ENCODE measurements at places on chromosomes 12 and 14. TPM values are rescaled to one million over a fixed set of nuclear protein-coding genes. Genes with fewer than 3 reads are reported as not detected.
A peak's percentile ranks its signal among the peaks of the same experiment; 100 is the strongest.

Gene GRIP1
- 9.1 TPM for total RNA-seq

DNA sequence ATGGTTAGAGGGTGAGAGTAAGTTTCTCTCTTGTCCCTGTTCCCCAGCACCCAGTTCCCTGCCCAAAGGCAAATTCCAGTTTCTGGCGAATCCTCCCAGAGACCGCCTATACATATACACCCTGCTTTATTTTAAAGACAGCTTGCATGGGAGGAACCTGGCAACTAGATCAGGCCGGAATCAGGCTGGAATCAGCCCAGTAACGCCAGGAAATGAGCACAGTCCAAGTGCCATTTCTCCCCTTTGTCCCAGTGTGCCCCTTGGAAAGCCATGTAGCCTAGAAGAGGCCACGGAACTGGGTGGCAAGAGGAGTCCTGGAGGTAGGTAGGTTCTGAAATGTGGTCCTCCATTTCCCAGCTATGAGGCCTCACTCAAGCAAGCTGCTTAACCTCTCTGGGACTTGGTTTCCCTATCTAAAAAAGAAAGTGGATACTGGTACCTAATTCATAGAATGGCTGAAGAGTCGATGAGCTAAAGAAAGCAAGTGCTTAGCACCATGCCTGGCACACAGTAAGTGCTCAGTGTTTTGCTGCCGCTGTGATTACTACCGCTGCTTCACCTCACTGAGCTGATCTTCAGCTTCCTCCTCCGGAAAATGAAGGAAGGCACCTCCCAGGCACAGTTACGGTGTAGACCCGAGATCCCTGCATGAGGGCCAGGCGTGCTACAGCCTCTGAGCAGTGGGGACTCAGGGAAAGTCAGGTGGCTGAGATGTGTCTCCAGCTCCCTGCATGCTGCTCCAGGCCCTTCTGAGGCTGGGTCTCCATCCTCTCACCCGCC, 36.4 kb downstream of the PITPNM2 start:
- H3K27me3 ChIP-seq = no peaks in the 10 kb centered on the region
- no peak for DNase-seq
- no peak overlapping the region for H3K4me3 ChIP-seq
- no peaks in the 10 kb centered on the region for H3K36me3 ChIP-seq
- H3K27ac ChIP-seq = peak overlapping the region; percentile 85

Gene KRT8
- 19.8 TPM for total RNA-seq

DNA sequence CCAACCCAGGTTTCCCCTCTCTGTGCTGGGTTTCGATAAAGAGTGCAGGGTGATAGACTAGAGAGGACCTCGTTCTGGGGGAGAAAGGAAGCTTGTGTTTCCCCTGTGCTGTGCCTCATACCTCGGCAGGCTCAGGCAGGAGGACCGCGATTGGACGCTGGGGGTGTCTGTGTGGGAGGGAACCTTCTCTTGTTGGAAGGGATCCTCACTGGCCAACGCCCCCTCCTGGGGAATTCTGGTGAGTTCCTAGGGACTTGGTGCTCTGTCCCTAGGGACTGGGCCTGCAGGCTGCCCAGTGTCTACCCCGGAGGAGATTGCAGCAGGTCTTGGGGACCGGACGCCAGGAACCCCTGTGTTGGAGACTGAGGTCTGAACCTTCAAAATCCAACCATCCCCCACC, 157.4 kb upstream of the PRMT8 start:
- no peak overlapping the region for H3K27ac ChIP-seq
- peaks cover 22% of the 10 kb centered on the region for H3K27me3 ChIP-seq
- H3K4me1 ChIP-seq = no peaks in the 10 kb centered on the region

- H3K27me3 ChIP-seq = no peaks in the 10 kb centered on the region
- H3K4me3 ChIP-seq = peak overlapping the region; percentile 57
- H3K27ac ChIP-seq = peak overlapping the region; percentile 98
Observed at GRCh38 chr12:48779869-48780268, 9.0 kb downstream of the ADCY6 start.

- H3K27ac ChIP-seq = no peak overlapping the region
- no peaks in the 10 kb centered on the region for H3K36me3 ChIP-seq
- no peak overlapping the region for H3K4me3 ChIP-seq
- no peaks in the 10 kb centered on the region for H3K27me3 ChIP-seq
- no peaks in the 10 kb centered on the region for H3K4me1 ChIP-seq
Observed at GRCh38 chr12:23758608-23759007, 190.9 kb downstream of the SOX5 start.

Gene B4GALNT1
- 5.6 TPM for total RNA-seq

GRCh38 chr14:63713764-63714163, 14.1 kb downstream of the SGPP1 start:
- no peak for DNase-seq
- peaks cover 21% of the 10 kb centered on the region for H3K36me3 ChIP-seq
- no peak overlapping the region for H3K27ac ChIP-seq
- H3K27me3 ChIP-seq = no peaks in the 10 kb centered on the region

DNA sequence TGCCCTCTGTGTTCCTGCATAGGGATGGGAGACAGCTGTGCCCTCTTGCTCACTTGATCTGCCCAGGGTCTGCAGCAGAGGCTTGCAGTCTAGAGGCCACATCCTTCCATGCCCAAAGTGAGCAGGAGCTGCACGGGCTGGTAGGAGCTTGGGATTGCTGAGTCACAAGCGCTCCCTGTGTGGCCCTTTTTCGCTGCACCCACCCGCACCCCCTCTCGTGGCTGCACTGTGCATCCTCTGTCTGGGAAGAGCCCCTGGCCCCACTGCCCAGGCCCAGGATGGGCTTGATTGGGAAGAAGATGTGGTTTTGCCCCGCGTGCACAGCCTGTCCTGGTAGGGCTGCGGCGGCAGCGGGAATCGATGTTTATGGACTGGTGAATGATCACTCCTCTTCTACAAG, 192.4 kb downstream of the TSPAN9 start:
- H3K36me3 ChIP-seq = peaks cover 3% of the 10 kb centered on the region
- no peaks in the 10 kb centered on the region for H3K27me3 ChIP-seq
- H3K4me3 ChIP-seq = no peak overlapping the region
- H3K27ac ChIP-seq = no peak overlapping the region
- DNase-seq = no peak

DNA sequence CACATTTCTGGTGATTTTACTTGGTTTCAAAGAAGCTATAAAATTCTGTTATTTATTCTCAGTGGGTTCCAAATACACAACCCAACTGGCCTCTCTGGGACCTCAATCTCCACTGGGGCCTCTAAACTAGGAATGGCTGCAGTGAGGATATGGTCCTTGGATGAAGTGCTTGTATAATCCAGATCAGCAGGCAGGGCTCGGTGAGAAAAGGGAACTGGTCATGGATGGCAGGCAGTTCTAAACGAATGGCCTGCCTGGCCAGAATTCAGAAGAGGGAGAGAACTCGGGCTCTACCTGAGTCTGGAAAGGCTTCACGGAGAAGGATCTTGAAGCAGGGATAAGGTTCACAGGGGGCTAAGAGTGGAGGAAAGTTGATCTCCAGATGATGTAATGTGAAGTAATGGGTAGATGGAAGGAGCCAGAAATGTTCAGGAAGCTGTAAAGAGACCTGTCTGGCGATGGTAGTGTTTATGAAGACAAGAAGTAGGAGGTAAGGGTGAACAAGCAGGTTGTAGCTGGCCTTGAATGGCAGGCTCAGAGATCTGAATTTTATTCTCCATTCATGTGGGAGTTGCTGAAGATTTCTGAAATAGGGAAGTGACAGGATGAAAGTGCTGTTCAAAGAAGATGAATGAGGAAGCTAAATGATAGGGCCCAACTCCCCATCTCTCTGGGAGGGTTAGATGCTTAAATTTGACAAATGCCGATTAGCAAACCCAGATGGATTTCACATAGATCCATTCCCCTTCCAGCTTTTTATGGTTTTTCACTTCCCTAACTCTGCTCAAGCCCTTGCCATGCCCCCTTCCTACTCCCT, 31.5 kb upstream of the ANO6 start:
- H3K36me3 ChIP-seq = peaks cover 4% of the 10 kb centered on the region
- H3K4me3 ChIP-seq = no peak overlapping the region
- no peak for DNase-seq
- H3K4me1 ChIP-seq = no peaks in the 10 kb centered on the region
- no peaks in the 10 kb centered on the region for H3K27me3 ChIP-seq

Gene E2F7
- total RNA-seq = 3.0 TPM

GRCh38 chr12:17322090-17322489, 716.1 kb upstream of the LMO3 start:
- DNase-seq = no peak
- H3K36me3 ChIP-seq = no peaks in the 10 kb centered on the region
- no peak overlapping the region for H3K27ac ChIP-seq
- H3K27me3 ChIP-seq = no peaks in the 10 kb centered on the region
- no peak overlapping the region for H3K4me3 ChIP-seq

Gene RERG
- 83.8 TPM for total RNA-seq

GRCh38 chr14:90019824-90020523, 41.8 kb upstream of the KCNK13 start:
- H3K36me3 ChIP-seq = peaks cover 20% of the 10 kb centered on the region
- H3K27ac ChIP-seq = no peak overlapping the region
- no peak overlapping the region for H3K4me3 ChIP-seq
- peaks cover 3% of the 10 kb centered on the region for H3K4me1 ChIP-seq

Gene TRIAP1
- 23.9 TPM for total RNA-seq

Gene CFAP54
- total RNA-seq = 0.24 TPM
